M059J (cell line): ENCODE measurements at places on chromosomes 2 and 18.

GRCh38 chr2:175640655-175641054, 361.4 kb downstream of the LNPK start:
- DNase-seq: no peak

- DNase-seq: peak; percentile 96
These were observed 313.8 kb downstream of the MTX2 start for GRCh38 chr2:176582990-176583481.

DNA sequence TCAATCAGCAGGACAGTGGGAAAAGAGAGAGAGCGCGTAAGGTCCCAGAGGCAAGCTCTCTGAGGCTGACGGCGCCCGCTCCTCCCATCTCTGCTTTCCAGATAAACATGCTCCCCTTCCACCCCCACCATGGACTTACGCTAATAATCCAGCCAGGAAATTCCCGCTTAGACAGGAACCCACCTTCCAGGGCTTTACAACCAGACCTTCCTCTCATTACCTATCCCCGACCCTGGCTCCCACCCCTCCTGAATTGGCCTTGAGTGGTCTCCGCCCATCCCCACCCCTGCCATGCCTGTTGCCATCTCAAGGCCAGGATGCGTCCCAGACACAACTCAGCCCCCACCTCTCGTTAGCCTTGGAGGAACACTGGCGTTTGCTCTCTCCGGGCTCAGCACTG, 131.1 kb downstream of the SMAD2 start:
- DNase-seq: no peak

GRCh38 chr2:29317077-29317517, 201.9 kb downstream of the CLIP4 start:
- DNase-seq: peak; percentile 64

DNA sequence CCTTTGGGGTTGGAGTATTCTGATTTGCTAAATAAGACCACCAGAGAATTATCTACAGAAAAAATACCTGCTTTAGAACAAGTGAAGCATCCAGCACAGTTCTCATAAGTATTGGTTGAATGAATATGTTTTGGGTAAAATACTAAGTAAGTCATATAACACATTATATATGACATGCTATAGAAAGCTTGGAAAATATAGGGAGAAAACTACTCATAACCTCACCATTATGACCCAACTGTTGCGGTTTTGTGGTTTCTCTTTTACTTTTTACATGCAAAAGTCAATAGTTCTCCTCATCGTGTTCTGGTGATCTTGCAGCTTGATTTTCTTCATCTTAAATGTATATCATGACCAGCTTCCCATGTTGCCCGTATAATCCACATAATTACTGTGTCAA, 66.2 kb downstream of the DIPK1C start:
- no peak for DNase-seq

GRCh38 chr2:198692907-198693510, 764.7 kb downstream of the SATB2 start:
- no peak for DNase-seq

- DNase-seq: no peak
These were observed 256.9 kb downstream of the CDH19 start for GRCh38 chr18:66346833-66347588.

- DNase-seq: peak; percentile 99
These were observed 117.6 kb downstream of the SMAD7 start for GRCh38 chr18:48832938-48833700.

GRCh38 chr2:204477358-204477950, 67.8 kb upstream of the PARD3B start:
- DNase-seq: no peak

DNA sequence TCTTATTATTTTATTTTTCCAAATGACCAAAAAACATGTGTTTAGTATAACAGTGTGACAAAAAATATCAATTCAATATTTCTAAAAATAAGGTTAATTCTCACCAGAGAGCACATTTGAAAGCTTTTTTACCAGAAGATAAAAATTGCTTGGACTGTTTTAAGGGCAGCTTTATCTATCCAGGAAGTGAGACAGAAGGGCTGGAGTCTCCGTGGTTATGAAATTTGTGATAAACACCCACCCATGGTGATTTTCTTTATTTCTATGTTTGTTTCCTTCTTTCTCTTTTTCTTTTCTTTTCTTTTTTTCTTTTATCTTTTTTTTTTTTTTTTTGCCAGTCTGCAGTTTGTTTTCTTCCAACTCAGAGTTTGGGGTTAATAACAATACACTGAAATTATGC, 298.5 kb downstream of the PIEZO2 start:
- DNase-seq: no peak

DNA sequence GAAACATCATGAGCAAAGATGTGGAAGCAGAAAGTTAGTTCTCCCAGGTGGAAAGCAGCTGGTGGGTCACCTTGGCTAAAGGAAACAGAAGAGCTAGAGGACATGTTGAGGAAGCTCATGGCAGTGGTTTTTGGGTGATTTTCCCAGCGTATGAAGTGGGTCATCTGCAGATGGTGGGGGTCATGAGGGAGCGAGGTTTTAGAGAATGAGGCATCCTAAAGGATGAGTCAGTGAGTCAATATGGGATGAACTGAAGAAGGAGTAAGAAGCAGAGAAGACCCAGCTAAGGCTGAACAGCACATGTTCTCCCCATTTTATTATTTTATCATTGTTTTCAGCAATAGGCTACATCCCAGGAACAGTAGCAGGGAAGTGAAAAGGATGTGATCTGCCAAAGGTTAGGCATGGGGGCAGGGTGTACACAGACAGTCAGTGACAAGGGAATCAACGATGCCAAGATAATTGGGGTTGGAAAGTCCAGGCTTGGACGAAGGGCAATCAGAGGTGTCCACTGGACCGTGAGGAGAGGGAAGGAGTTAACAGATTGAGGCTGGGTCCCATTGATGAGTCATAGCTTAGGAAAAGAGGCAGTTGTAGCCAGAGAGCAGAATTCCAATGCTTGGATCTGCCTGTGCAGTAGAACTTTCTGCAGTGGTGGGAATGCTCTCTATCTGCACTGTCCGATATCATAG, 289.3 kb upstream of the RAB12 start:
- peak; percentile 31 for DNase-seq

GRCh38 chr2:180599804-180600203, 380.6 kb upstream of the UBE2E3 start:
- no peak for DNase-seq

DNA sequence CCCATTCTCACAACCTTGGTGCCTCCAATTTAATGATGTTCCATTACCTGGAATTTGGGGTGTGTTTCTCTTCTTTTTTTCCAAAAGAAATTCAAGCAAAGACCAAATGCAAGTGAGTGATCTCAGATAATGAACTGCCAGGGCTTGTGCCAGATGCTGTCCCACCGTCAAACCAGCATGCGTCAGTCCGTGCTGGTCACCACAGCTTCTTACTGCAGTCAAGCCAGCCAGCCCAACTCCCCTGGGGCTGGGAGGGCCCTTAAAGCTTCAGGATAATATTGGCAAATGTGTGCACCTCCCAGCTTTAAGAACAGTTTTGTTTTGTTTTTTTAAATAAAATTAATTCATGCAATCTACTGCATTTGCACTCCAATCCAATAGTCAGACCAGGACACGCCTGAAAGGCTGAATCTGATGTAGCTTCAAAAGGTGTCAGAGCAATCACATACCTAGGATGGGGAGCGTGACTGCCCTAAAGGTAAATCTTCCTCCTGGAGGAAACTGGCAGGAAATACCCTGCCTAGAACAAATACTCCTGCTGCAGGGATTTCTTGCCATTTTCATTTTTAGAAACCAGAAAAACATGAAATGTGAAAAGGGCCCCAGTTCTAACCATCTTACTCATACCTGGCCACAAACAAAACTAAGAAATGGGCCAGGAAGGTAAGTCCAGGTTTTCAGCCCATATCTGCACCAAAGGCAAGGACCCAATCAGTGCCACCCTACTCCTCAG, 26.8 kb upstream of the SP3 start:
- peak; percentile 18 for DNase-seq

DNA sequence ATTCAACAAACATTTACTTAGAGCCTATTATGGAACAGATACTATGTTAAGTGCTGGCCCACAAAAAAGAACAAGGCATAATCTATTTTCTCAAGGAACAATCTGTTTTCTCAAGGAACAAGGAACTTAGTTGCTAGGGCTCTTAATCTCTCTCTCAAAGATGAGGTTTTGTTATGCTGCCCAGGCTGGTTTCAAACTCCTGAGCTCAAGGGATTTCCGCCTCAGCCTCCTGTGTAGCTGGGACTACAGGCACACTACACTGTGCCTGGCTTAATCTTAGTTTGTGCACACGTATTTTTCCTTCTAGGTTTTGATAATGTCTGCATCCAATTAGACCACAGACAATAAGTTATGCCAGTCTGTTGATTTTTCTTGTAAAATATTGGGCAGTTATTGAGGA, 89.5 kb downstream of the PTH2R start:
- DNase-seq: no peak

- DNase-seq: no peak
These were observed 100.6 kb downstream of the HNRNPLL start for GRCh38 chr2:38502107-38502506.

GRCh38 chr2:75180476-75180875, 18.8 kb downstream of the TACR1 start:
- DNase-seq: no peak

GRCh38 chr18:5350636-5351035, 55.1 kb upstream of the ZBTB14 start:
- no peak for DNase-seq

- no peak for DNase-seq
These were observed 24.9 kb downstream of the CAPN14 start for GRCh38 chr2:31192396-31192795.

DNA sequence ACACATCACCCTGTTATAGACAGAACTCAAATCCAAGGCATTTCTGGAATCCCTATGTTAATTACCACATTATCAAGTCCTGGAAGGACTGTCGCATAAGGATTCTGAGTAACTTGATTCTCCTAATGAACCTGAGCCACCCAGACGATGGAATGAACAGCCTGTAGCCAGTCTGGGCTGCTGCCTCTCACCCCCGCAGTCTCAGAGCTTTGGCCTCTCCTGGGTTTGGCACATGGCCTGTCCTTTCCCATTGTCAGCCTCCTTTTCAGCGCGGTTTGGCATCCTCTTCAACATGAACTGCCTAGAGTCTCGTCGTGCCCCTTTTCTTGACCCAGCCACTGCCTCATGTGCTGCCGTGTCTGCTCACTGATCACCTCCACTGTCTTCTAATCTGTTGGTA, 147.6 kb downstream of the SLC8A1 start:
- peak; percentile 28 for DNase-seq

DNA sequence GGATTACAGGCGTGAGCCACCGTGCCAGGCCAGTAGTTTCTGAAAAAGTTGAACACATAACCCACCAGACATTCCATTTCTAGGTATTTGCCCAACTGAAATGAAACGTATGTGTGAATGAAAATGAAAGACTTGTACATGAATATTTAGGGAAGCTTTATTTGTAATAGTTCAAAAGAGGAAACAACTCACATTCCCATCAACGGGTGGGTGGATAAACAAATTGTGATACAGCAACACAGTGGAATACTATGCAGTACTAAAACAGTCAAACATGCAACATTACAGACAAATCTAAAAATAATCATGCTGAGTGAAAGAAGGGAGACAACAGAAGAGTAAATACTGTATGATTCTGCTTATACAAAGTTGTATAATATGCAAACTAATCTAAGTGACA, 46.8 kb downstream of the TMEM131 start:
- no peak for DNase-seq

- no peak for DNase-seq
These were observed 258.6 kb downstream of the RBM43 start for GRCh38 chr2:151002959-151003600.

DNA sequence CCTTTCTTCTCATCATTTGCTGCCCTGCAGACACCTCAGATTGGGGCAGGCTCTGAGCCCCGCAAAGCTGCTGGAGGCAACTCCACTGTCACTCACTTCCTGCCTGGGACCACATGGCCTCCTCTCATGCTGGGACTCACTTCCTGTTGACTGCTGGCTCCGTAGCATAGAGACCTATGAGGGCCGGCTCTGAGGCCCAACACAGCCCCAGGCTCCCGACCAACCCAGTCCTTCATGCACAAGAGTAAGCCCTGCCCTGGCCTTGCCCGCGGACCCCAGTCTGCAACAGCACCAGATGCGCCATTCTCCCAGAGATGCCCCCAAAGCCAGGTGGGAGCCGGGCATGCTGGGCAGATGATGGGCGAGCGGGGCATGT, 55.7 kb downstream of the DNMT3A start:
- no peak for DNase-seq

GRCh38 chr18:5992381-5992780, 97.1 kb upstream of the TMEM200C start:
- no peak for DNase-seq

- no peak for DNase-seq
These were observed 48.7 kb downstream of the ACYP2 start for GRCh38 chr2:54164106-54164505.

- no peak for DNase-seq
These were observed 485.6 kb downstream of the PTH2R start for GRCh38 chr2:208892203-208892602.

DNA sequence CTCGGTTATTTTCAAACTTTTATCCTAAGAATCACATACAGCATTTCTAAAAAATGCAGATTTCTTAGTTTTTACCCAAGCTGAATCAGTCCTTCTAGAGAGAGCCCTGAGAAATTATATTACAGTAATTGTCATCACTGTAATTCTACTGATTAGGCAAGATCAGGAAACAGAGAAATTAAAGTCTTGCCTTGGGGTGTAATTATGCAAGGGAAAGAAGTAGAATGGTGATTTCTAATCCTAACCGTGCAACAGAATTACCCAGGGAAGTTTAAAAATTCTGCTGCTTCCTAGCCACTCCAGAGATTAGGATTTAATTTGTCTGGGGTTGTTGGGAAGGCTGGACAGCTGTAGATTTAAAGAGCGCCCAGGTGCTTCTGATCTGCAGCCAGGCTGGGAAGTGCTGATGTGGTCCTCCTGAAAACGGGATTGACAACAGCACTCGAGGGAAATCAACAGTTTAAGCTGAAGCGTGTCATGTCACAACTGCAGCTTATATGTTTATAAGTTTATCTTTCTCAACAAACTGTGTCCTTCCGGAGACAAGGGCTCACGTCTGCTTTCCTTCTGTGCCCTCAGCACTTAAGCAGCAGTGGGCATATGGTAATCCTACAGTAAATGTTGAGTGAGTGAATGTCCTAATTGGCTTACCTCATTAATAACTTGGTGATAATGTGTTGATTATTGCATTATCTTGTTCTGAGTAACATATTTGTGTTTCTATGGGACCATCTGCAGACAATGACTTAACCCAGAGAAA, 671.9 kb upstream of the SOX11 start:
- no peak for DNase-seq

DNA sequence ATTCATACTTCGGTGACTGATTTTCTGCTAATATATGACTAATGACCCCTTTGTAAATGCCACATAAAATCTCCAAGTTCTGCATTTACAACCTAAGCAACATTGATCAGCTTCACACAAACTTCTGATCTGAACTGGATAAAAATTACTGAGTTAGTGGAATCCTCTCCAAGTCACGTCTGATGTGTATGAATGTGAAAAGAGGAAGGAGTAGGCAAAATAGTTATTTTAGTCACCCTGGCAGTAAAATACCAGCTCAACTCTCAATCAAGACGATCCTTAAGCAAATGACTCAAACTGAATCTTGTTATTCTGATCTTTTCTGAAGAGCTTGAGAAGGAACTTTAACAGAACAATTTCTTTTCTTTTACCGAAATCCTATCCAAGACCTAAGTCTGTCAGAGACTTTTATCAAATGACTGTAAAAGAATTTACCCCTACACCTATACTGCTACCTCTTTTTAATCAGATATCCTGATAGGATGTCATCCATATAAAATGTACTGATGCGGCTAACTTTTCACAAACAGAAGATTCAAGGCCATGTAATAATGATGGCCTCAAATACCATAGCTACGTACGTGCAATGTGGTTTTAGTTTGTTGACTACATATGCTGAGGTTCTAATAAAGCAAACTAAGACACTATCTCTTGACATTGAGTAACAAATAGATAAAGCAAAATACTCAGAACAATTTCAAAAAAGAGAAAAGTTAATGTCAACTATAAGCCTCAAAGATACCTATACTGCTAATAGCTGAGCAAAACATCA, 23.7 kb downstream of the CUL3 start:
- no peak for DNase-seq
